Left kidney (tissue), 8 donors: ENCODE measurements at places on chromosomes 16 and 17. TPM values are rescaled to one million over a fixed set of nuclear protein-coding genes. Genes with fewer than 3 reads are reported as not detected.

DNA sequence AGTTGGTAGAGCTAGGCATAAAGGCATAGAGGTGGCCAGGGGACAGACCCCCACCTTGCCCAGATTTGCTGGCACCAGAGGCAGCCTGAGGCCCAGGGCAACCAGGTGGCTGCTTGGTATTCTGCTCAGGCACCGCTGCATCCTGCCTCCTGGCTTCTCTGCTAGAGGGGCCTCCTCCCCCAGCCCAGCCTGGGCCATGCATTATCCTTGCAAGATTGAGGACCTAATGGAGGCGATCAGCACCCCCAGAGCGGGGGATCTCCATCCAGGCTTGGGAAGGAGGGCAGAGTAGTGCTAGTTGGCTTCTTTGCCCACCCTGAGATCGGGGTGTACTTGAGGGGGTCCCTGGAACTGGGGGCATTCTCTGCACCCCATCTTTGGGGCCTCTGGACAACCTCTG is 23.8 kb downstream of the CDK5RAP3 start:
- no peak for DNase-seq

DNA sequence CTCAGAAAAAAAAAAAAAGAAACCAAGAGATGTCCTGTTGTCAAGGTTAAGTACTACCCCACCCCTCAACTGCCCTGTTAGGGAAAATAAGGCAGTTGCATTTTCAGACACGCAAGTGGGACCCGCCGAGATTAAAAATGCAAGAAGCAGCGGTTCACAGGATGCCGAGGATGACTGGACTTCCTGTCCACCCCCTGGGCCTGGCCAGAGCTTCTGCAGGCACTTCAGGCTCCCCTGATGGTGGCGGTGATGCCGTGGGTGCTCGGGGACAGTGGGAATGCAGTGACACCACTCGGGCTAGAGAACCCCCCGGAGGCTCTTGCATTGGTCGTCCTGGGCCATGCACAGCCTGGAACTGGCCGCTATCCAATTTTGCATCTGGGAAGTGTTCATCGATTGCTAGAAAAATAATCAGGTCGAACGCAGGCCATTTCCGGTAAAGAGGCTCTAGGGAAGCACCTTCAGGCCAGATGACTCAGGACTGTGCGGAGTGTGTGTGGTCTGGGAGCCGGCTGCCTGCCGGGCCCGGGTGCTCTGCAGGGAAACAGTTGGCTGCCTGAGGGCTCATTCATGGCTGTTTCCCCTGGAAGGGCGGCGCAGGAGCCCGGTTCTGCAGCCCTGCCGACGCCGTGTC is 13.4 kb upstream of the CRISPLD2 start:
- DNase-seq: no peak

GRCh38 chr17:31877341-31877740 is 18.3 kb upstream of the COPRS start:
- DNase-seq: no peak

SNTB2 gene
- polyA plus RNA-seq: 14.8 TPM
